Fibroblast of upper back skin (primary cell): ENCODE measurements at places on chromosomes 5 and 9.

GRCh38 chr9:112765281-112765680, 14.7 kb downstream of the SNX30 start:
- DNase-seq, result no peak

GRCh38 chr9:69265891-69266290, 59.1 kb upstream of the ENTREP1 start:
- DNase-seq, result no peak

DNA sequence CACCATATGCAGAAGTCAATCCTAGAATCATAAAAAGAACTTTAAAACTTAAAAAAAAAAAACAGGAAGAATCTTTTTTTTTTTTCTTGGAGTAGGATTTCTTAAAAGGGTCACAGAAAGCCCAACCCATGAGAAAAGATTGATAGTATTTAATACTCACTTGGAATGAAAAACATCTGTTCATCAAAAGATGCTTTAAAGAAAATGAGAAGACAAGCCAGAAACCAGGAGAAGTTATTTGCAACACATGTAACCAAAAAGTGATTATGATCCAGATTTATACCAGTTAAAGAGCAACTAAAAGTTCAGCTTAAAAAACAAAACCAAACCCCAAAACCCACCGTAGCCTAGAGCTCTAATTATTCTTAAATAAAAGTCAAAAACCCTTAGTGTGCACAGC, 69.3 kb downstream of the TLE4 start:
- peak; percentile 68 for DNase-seq

GRCh38 chr5:59002162-59002825, 419.4 kb downstream of the RAB3C start:
- DNase-seq, result no peak

GRCh38 chr9:131276891-131277286, 579 bp upstream of the FAM78A start:
- no peak for DNase-seq

- no peak for DNase-seq
Measured at GRCh38 chr5:59241119-59241518, 652.4 kb downstream of the PDE4D start.

GRCh38 chr9:124030969-124031451, 19.4 kb downstream of the LHX2 start:
- peak; percentile 72 for DNase-seq
